ENCODE measurements at places on chromosomes 12 and 14.

GRCh38 chr12:92462049-92462448, 240.7 kb upstream of the PLEKHG7 start:
- DNase-seq, result no peak

DNA sequence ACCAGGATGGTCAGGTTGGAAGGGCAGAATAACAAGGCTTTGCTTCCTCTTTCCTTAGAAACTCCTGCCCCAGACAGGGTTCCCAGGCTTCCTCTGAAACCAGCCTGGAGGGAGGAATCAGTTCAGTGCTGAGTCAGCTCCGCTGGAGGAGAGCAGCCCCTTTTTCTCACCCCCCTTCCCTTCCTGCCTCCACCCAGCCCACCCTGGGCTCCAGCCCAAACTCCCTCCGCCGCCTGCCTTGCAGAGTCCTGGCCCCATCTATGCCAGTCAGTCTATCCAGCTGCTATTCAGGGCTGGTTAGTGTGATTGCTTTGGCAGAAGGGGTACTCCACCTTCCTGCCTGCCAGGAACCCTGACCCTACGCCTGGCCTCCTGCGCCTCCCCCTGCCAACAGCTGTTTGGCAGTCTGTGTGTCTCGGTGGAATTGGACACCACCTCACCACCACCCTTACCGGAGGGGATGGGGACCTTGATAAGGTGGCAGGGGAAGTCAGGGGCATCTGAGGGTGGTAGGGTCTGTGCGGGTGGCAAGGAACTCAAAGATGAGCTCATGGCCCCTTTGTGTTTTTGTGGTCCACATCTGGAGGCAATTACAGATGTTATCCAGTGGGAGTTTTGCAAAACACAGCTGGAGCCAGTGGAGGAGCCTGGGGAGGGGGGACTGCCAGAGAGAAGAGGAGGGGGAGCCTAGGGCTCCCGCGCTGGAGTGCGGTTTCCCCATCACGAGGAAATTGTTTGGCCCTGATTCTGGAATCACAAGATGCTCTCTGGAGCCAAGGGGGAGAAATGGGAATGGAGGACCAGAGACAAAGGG, 12.2 kb downstream of the MMP14 start:
- no peak for DNase-seq

DNA sequence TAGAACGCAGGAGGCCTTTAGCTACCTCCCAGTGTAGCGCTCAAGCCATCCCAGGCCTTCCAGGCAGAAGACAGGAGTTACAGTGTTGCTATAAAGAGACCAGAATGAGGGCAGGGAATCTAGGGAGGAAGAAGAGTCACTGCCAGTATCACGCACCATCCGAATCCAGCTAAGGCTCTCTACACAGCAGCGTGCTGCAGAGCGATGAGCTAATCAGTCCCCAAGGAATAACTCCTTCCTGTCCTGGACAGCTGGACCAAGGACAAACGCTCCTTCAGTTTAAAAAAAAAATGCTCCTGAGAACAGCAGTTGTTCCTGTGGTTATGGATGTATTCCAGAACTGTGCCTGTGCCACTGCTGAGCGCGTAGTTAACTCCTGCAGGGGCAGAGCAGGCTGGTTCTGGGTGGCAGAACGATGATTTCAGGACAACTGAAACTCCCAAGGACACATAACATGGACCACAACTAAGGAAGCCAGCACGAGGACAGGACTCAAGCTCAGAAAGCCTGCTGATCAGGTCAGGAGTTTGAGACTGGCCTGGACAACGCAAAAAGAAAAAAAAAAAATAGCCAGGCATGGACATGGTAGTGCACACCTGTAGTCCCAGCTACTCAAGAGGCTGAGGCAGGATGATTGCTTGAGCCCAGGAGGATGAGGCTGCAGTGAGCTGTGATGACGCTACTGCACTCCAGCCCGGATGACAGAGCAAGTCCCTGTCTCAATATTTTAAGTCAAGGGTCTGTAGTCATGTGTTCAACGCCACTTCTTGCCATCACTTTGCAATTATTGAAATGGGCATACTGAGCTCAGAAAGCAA, 2.6 kb downstream of the IFFO1 start:
- no peak for DNase-seq

DNA sequence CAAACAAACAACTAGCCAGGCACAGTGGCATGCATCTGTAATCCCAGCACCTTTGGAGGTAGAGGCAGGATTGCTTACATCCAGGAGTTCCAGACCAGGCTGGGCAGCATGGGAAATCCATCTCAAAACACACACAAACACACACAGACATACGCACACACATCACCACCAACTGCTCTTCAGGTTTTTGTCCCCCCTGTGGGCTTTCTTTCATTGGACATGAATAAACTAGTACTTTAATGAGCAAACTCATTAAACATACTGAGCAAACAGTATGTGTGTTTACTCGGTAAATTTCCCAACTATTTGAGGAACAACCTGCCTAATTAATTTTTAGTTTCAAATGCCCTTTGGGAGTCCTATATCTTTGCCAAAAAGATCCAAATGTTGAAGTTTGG, 10.1 kb upstream of the RASSF3 start:
- DNase-seq, result no peak

GRCh38 chr12:124663771-124664366, 96.5 kb upstream of the NCOR2 start:
- DNase-seq, result no peak

GRCh38 chr12:131542351-131542750, 168.5 kb upstream of the SFSWAP start:
- no peak for DNase-seq

All from activated T-cell treated with anti-CD3 and anti-CD28 coated beads for 1 hour (primary cell).